Bone marrow (tissue), 2 donors: ENCODE measurements at places on chromosomes 3 and 15.

- no peak for DNase-seq
These were observed 77.4 kb downstream of the SNRK start for GRCh38 chr3:43363621-43364266.

DNA sequence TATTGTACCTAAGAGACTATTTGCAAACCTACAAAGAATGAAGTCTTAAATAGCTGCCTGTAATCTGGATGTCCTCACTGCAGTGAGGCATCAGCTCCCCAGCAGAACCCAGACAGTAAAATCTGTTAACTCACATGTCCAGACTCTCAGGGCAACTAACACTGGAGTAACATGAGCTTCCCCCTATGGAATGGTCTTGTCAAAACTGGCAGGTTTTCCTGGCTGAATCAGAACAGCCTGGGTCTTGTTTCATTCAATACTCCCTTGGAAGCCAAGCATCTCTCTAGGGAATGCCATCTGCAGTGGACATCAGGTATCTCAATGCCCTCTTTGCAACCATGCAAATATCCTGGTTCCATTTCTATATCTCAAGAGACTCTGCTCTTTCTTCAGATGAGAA is 24.4 kb downstream of the PTPN9 start:
- no peak for DNase-seq

GRCh38 chr3:81242871-81243270 is 518.6 kb downstream of the GBE1 start:
- DNase-seq, result no peak

DNA sequence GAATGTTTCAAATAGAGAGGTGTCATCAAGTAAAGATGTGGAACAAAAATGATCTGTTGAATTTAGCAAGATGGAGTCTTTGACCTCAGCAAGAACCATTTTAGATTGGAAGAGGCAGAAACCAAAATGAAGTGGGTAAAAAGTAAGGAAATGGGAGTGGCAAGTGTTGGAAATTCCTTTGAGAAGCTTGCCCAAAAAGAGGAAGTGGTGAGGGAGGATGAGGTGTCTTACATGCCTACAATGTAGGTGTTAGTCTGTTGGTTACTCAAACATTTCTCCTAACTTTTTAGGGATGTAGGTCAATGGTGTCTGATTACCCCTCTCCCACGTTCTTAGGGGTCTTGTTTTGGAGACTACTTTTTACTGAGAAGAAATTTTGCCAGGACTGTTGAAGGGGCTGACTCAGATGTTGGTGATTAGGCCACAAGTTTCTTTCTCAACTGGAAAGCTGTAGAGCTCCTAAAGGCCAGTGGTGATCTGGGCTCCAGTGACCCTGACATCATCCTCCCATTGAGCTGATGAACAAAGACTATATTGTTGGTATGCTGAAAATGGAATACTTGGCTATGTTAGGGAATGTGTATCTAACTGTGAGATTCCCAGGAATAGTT is 5.1 kb downstream of the PPP2R3A start:
- DNase-seq, result no peak

GRCh38 chr3:169980055-169980454 is 13.4 kb downstream of the SEC62 start:
- DNase-seq, result no peak

DNA sequence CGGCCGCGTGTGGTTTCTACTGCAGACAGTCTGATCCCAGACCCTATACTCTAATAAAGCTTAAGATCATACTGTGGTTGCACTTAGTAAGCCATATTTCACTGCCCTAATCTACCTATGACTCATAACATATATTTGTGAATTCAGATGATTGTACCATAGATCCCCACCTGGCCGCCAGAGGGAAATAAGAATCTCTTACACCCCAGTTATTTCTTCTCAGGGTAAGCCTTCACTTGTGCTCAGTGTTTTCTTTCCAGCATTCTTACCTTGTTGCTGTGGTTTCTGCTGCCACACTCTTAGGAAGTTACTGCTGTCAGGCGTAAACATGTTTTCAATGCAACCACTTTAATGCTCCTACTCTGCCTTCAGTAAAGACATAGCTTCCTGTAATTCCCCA is 105.9 kb downstream of the B3GALNT1 start:
- no peak for DNase-seq
